ENCODE measurements at places on chromosomes 5 and 9.

GRCh38 chr5:171521219-171521633 lies 101.8 kb downstream of the FGF18 start:
- H3K4me1 ChIP-seq: no peaks in the 10 kb centered on the region
- no peak for DNase-seq
- no peak overlapping the region for H3K27ac ChIP-seq
- peaks cover 47% of the 10 kb centered on the region for H3K27me3 ChIP-seq
- no peak overlapping the region for H3K4me3 ChIP-seq
- H3K36me3 ChIP-seq: peaks cover 4% of the 10 kb centered on the region

- H3K36me3 ChIP-seq: no peaks in the 10 kb centered on the region
- no peak for DNase-seq
- no peak overlapping the region for H3K4me3 ChIP-seq
- no peak overlapping the region for H3K27ac ChIP-seq
These were observed 158.6 kb downstream of the ADAMTS12 start for GRCh38 chr5:33733225-33733624.

- H3K27me3 ChIP-seq: no peaks in the 10 kb centered on the region
- no peak for DNase-seq
These were observed 9.7 kb downstream of the PTAR1 start for GRCh38 chr9:69750085-69750484.

GRCh38 chr5:148437249-148437648 lies 53.5 kb downstream of the FBXO38 start:
- peaks cover 5% of the 10 kb centered on the region for H3K36me3 ChIP-seq
- H3K27me3 ChIP-seq: no peaks in the 10 kb centered on the region
- H3K4me1 ChIP-seq: no peaks in the 10 kb centered on the region
- H3K4me3 ChIP-seq: no peak overlapping the region
- DNase-seq: no peak

- H3K36me3 ChIP-seq: peaks cover 11% of the 10 kb centered on the region
- no peaks in the 10 kb centered on the region for H3K27me3 ChIP-seq
- peak overlapping the region; percentile 92 for H3K27ac ChIP-seq
- H3K4me3 ChIP-seq: peak overlapping the region; percentile 39
These were observed 4.8 kb downstream of the SUB1 start for GRCh38 chr5:32589942-32590869.

DNA sequence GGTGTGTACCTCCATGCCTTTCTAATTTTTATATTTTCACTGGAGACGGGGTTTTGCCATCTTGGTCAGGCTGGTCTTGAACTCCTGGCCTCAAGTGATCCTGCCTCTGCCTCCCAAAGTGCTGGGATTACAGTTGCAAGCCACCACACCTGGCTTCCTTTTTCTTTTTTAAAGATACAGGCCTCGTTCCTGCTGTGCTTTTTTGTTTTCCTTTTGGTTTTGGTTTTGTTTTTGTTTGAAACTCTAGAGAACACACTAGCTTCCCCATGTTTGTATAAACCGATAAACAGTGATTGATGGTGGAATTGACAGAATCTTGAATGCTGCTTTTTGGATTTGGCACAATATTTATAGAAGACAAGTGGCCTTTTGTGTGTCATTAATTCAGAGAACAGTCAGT lies 1603.4 kb downstream of the MAT2B start:
- H3K27ac ChIP-seq: no peak overlapping the region
- H3K4me1 ChIP-seq: peaks cover 2% of the 10 kb centered on the region
- no peaks in the 10 kb centered on the region for H3K36me3 ChIP-seq
- DNase-seq: no peak
- no peaks in the 10 kb centered on the region for H3K27me3 ChIP-seq

DNA sequence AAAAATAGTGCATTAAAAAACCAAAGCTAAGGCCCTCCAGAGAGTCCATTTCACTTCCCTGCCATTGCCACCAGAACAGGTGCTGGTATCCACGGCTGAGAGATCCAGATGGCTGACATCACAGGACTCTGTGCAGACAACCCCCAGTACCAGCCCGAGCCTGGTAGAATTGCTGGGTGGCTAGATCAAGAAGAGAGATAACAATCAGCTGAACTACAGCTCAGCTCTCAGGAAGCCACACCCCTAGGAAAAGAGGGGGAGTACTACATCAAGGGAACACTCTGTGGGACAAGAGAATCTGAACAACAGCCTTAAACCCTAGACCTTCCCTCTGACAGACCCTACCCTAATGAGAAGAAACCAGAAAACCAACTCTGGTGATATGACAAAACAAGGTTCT lies 73.8 kb upstream of the SLIT3 start:
- no peak overlapping the region for H3K4me3 ChIP-seq
- no peak for DNase-seq
- no peak overlapping the region for H3K27ac ChIP-seq

- H3K4me3 ChIP-seq: no peak overlapping the region
- no peaks in the 10 kb centered on the region for H3K36me3 ChIP-seq
- no peak for DNase-seq
- no peak overlapping the region for H3K27ac ChIP-seq
- H3K27me3 ChIP-seq: no peaks in the 10 kb centered on the region
These were observed 80.9 kb upstream of the ISL1 start for GRCh38 chr5:51302343-51302742.

DNA sequence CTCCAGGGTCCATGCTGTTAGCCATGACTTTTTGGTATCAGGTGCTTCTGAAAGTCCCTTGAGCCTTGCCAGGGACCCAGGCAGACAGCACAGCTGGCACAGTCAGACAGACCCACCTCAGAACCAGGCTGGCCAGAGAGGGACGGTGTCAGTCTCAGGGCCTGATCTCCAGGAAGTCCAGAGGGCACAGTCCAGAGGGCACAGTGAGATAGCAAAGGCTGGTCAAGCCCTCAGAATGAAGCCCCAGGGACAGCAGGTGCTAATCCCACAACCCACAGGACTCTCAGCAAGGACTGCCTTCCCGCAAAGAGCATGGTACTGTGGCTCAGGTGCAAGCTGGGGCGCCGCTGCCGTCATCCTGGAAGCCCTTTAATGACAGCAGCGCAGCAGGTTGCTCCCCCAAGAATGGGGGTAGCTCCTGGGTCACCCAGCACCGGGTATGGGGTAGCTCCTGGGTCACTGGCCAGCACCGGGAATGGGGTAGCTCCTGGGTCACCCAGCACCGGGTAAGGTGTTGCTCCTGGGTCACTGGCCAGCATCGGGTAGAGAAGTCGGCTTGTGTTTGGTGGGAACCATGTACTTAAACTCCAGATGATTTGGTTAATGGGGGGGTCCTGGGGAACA lies 105.6 kb upstream of the PHYKPL start:
- H3K27ac ChIP-seq: no peak overlapping the region
- DNase-seq: no peak
- no peak overlapping the region for H3K4me3 ChIP-seq
- H3K4me1 ChIP-seq: peaks cover 3% of the 10 kb centered on the region
- H3K36me3 ChIP-seq: no peaks in the 10 kb centered on the region

DNA sequence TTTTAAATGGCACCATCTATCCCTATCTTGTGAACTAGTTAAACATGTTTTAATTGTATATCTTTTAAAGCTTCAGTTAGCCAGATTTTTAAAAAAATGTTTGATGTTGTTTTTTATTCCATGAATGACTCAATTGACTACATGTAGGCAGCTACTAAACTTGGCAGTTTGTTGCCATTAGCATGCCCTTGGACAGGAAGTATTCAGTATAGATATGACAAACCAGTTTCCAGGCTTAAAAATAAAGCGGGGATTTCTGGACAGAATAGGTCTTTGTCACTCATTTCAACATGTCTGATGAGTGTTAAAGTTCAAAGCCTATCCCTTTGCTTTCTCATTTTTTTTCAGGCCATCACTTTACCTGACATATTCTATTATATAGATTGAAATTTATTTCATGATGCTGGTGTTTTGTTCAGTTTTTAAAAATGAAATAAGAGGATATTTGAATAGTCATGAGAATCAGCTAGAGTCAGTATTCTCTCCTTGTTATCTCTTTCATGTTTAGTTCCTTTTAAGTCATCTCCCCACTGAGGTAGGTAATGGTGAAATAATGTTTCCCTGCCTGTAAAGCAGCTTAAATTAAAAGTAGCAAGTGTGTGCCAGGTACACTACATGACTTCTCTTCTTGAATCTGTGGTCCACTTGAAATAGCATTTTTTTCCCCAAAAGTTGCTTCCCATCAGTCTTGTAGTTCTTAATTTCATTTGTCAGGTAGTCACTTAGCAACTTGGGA lies 11.9 kb downstream of the TNFAIP8 start:
- DNase-seq: no peak
- no peaks in the 10 kb centered on the region for H3K27me3 ChIP-seq
- H3K4me1 ChIP-seq: peaks cover 54% of the 10 kb centered on the region
- H3K4me3 ChIP-seq: peak overlapping the region; percentile 82

DNA sequence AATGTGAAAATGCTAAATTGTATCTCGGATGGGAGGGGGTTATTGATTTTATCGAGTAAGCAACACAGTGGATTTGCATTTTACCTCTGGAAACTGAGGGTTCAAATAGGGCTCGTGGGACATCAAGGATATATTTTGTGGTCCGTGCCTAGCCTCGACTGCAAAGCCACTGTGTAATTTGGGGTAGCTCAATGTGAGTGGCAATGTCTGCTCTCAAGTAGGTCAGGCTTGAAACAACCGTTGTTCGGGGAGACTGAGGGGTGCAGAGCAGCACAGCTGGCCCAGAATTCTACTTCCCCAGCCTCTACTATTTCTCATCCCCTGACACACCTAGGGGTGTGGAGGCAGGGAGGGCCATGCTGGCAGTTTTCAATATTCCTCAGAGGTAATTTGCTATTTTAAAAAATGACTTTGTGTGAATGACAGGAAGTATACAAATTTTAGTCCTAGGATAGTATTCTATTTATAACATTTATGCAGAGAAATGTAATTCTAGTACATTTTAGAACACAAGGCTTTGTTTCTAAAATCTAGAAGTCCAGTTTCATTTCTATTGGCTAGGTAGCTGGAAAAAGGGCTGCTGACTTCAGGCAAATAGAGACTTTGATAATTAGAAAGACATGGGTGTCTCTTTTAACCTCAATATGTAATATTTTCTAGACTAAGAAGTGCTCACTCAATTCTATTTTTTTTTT lies 1.4 kb upstream of the DAB2 start:
- peaks cover 64% of the 10 kb centered on the region for H3K27me3 ChIP-seq
- H3K4me3 ChIP-seq: no peak overlapping the region
- H3K4me1 ChIP-seq: peaks cover 8% of the 10 kb centered on the region
- H3K36me3 ChIP-seq: peaks cover 2% of the 10 kb centered on the region
- DNase-seq: no peak

- DNase-seq: no peak
- H3K4me3 ChIP-seq: no peak overlapping the region
- no peaks in the 10 kb centered on the region for H3K27me3 ChIP-seq
- no peaks in the 10 kb centered on the region for H3K36me3 ChIP-seq
- no peaks in the 10 kb centered on the region for H3K4me1 ChIP-seq
These were observed 416.5 kb upstream of the TLE4 start for GRCh38 chr9:79155308-79155707.

GRCh38 chr9:36278243-36278642 lies 20.0 kb upstream of the GNE start:
- H3K4me1 ChIP-seq: peaks cover 3% of the 10 kb centered on the region
- DNase-seq: no peak
- H3K4me3 ChIP-seq: no peak overlapping the region
- no peaks in the 10 kb centered on the region for H3K27me3 ChIP-seq
- H3K27ac ChIP-seq: no peak overlapping the region

DNA sequence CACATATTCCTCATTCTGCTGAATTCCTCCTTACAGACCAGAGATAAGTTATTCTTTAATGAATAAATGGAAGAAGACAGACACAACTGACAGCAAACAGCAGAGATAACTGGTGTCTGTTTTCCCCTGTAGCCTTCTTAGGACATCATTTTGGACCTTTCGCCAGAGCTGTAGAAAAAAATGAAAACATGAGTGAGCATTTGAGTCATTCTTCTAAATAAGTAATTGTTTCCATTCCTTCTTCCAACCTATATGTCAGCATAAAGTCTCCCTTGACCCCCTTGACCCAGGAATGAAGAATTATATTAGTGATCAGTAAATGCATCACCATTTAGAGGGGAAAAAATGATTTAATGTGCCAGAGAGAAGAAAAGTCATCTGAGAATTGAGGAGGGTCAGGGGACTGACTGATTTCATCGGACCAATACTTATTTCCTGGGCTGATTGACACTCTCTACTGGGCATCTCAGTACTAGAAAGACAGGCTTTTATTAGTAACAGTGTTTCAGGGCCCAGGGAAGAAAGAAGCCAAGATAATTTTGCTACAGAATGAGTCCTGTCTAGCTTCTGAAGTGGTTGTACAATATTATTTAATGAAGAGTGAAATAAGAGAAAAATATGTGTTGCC lies 597.0 kb downstream of the PSAT1 start:
- no peaks in the 10 kb centered on the region for H3K27me3 ChIP-seq
- no peak for DNase-seq
- no peak overlapping the region for H3K27ac ChIP-seq
- no peaks in the 10 kb centered on the region for H3K36me3 ChIP-seq

- no peaks in the 10 kb centered on the region for H3K36me3 ChIP-seq
- H3K27ac ChIP-seq: no peak overlapping the region
- DNase-seq: no peak
- no peaks in the 10 kb centered on the region for H3K27me3 ChIP-seq
- no peak overlapping the region for H3K4me3 ChIP-seq
- H3K4me1 ChIP-seq: no peaks in the 10 kb centered on the region
These were observed 540.2 kb upstream of the ZNF462 start for GRCh38 chr9:106322706-106323245.

Data from T-helper 17 cell (primary cell).